ENCODE measurements at places on chromosomes 11 and 22. TPM values are rescaled to one million over a fixed set of nuclear protein-coding genes. Genes with fewer than 3 reads are reported as not detected.

GRCh38 chr11:32198053-32198452 is 107.2 kb downstream of the RCN1 start:
- no peak for DNase-seq

DNA sequence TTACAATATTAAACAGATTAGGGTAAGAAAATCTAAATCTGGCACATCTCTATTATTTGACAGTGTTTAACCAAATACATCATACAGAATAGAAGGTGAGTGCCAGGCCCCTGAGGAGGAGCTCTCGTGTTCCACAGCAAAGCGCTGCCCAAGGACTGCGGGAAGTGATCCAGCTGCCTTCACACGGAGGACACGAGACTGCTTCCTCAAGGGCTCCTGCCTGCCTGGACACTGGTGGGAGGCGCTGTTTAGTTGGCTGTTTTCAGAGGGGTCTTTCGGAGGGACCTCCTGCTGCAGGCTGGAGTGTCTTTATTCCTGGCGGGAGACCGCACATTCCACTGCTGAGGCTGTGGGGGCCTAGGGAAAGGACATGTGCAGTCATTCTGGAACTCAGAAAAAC is 71.1 kb downstream of the NCAPD3 start:
- DNase-seq, result no peak

The MUC5B gene
- 3.7 TPM for total RNA-seq

The FAM83F gene
- total RNA-seq, result 1.6 TPM

The BAIAP2L2 gene
- 0.79 TPM for total RNA-seq

The OR51I1 gene
- not detected for total RNA-seq

The CCND1 gene
- 78.5 TPM for total RNA-seq

- DNase-seq, result no peak
These were observed 61.1 kb upstream of the CD44 start for GRCh38 chr11:35077709-35078469.

DNA sequence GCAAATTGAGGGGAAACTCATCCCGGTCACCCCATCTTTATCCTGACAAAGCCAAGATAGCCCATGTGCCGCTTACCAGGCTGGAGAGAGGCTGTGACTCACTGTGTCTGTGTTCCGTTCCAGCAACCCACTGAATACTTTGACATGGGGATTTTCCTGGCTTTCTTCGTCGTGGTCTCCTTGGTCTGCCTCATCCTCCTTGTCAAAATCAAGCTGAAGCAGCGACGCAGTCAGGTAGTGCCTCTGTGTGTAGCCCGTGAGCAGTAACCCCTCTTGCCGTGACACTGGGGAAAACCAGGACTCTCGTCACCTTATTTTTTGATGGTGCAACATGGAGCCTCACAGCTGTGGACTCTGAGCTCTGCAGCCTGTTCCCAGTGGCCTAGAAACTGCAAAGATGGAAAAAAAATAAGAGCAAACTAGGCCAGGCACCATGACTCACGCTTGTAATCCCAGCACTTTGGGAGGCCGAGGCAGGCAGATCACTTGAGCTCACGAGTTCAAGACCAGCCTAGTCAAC is 16.9 kb downstream of the C22orf31 start:
- DNase-seq, result peak; percentile 64

The CDON gene
- 4.1 TPM for total RNA-seq

GRCh38 chr22:47102081-47102480 is 339.6 kb downstream of the TBC1D22A start:
- no peak for DNase-seq

DNA sequence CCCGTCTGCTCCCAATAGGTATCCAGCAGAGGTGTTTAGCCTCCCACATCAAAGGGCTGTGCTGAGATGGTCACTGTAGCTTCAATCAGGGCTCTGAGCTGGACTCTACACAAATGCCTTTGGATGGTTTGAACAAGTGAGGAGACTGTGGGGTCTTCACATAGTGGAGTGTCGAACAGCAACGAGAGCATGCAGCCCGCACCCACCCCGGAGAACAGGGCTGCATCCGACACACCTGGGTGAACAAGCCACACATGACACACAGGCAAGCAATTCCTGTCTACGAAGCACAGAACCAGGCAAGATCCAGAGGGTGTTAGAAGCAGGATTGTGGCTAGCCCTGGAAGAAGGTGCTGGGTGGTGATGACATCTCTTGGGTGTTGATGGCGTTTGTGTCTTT is 58.0 kb upstream of the FGF3 start:
- peak; percentile 28 for DNase-seq

GRCh38 chr11:73795925-73796632 is 8.4 kb downstream of the MRPL48 start:
- DNase-seq, result no peak

- no peak for DNase-seq
These were observed 75.0 kb upstream of the TENM4 start for GRCh38 chr11:79515781-79516180.

- DNase-seq, result no peak
These were observed 311.0 kb downstream of the SBF2 start for GRCh38 chr11:9982796-9983579.

DNA sequence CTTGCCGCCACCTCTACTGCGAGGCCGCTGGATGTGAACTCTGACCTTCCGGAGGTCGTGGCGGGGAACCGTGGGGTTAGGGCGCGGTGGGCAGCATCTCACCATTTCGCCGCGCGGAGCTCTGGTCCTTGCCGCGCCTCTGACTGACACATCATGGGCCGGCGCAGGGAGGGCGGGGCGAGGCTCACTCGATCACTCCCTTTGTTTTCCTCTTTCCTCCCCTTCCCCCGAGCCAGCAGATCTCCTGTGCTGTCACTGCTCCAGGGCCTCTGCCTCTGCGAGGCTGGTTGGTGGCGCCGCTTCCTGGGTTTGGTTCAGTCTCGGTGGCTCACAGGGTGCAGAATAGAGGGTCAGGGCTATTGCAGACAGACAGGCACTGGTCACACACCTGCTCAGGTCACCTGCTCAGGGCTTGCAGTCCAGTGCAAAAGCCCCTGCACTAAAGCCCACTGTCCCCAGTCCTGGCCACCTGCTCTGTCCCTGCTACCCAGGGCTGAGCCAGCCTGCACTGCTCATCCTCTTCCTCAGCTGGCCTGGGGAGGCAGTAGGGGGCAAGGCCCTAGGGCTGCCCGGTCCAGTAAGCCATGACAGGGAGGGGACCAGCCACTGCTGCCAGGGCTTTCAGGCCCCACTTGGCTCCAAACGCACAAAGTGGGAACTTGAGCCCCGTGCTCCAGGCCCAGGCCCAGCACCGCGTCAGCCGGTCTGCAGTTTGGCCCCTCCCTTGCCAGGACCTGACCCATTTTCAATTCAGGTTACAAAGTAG is 36.2 kb downstream of the PISD start:
- DNase-seq, result no peak

DNA sequence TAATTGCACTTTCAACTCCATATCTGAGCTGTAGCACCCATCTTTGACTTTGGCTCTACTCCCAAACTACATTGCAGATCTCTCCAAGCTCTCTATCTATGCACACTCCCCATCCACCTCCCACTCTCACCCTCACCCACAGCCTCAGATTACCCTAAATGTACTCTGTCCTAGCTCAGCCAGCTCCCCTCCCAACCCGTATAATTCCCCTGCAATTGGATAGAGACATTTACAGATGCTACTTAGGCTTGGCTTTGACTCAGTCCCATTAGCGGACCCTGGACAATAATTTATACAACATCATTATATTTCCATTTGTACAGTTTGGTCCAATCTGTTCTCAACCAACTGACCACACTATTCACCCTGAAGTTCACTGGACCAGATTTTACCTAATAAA is 338.9 kb upstream of the ANO3 start:
- DNase-seq, result no peak

The TRIM49 gene
- total RNA-seq, result not detected

DNA sequence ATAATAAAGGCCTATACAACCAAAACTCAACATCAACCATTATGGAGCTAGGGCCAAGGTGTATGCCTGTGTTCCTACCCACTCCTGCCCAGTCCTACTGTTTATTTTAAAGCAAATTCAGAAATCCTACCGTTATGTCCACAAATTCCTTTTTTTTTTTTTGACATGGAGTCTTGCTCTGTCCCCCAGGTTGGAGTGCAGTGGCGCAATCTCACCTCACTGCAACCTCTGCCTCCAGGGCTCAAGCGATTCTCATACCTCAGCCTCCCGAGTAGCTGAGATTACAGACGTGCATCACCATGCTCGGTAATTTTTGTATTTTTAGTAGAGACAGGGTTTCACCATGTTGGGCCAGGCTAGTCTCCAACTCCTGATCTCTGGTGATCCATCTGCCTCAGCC is 3.1 kb upstream of the CPT1A start:
- peak; percentile 65 for DNase-seq

The ABTB2 gene
- 9.7 TPM for total RNA-seq

- no peak for DNase-seq
These were observed 1.4 kb downstream of the TMX2 start for GRCh38 chr11:57713835-57714234.

The SCT gene
- total RNA-seq, result not detected

- DNase-seq, result no peak
These were observed 54.2 kb downstream of the WT1 start for GRCh38 chr11:32381179-32381578.

DNA sequence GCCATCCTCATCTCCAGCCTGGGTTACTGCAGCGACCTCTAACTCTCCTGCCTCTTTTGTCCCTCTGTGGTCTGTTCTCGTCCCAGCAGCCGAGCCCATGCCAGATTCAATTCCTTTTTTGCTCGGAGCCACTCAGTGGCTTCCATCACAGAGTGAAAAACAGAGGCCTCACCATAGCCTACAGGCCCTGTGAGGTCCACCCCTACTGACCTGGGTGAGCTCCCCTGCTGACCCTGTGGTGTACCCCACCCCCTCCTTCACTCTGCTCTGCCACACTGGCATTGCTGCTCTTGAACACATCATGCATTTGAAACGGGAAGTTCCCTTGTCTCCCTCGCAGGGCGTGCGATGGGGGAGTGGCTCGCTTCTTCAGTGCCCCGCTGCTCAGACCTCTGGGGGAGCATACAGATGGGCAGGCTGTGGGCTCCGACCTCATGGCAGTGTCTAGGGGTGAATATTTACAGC is 2.1 kb downstream of the AIP start:
- DNase-seq, result no peak

The P2RY2 gene
- total RNA-seq, result 2.7 TPM

GRCh38 chr22:35905894-35906293 is 122.7 kb downstream of the RBFOX2 start:
- DNase-seq, result no peak

DNA sequence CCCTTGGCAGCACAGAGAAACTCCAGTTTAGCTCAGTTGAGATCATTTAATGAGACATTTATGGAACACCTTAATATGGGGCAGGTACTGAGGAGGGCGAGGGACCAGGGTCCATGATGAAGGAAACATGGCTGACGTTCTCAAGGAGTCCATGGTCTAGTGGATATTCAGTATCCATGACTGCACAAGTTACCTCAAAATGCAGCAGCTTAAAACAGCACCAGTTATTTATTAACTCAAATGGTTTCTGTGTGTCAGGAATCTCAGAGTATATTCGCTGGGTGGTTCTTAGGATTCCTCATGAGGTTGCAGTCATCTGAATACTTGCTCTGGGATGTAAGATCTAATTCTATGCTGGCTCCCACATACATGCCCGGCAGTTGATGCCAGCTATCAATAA is 346.8 kb downstream of the LARGE1 start:
- DNase-seq, result no peak

DNA sequence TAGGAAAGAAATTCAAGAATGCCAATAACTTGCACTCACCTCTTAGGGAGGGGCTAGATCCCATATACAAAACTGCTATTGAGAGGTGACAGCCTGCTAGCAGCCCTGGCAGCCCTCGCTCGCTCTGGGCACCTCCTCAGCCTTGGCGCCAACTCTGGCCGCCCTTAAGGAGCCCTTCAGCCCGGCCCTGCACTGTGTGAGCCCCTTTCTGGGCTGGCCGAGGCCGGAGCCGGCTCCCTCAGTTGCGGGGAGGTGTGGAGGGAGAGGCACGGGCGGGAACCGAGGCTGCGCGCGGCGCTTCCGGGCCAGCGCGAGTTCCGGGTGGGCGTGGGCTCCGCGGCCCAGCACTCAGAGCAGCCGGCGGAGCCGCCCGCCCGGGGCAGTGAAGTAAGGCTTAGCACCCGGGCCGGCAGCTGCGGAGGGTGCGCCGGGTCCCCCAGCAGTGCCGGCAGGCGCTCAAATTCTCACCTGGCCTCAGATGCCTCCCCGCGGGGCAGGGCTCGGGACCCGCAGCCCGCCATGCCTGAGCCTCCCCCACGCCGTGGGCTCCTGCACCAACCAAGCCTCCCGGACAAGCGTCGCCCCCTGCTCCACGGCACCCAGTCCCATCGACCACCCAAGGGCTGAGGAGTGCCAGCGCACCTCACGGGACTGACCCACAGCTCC is 329.9 kb downstream of the FAM181B start:
- DNase-seq, result no peak

- DNase-seq, result no peak
These were observed 50.0 kb downstream of the LRRC74B start for GRCh38 chr22:21095773-21096107.

DNA sequence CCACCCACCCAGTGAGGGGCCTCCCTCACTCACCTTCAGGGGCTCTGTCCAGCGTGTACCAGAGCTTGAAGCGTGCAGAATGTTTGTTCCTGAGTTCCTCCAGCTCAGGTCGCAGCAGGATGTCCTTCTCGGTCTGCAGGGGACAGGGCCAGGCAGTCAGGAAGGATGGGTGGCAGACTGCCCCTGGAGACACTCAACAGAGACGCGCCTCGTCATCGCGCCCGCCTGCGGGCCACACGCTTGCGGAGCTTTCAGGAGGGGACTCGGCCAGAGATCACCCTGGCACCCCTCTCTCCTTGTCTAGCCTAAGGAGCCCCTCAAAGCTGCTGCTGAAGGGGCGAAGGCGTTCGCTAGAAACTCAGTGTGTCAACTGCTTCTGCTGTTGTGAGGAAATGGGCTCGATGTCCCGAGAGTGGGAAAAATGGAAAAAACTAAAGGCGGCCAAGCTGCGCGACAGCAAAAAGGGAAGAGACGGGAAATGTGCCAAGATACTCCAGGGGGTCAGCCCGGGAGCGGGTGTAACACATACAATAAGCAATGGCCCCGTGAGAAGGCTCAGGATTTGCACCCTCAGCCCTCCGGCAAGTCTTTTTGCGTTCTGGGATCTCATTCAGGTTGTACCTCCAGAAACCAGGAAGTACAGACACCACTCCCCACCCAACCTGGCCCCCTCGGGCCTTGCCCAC is 9.2 kb upstream of the POLDIP3 start:
- no peak for DNase-seq

DNA sequence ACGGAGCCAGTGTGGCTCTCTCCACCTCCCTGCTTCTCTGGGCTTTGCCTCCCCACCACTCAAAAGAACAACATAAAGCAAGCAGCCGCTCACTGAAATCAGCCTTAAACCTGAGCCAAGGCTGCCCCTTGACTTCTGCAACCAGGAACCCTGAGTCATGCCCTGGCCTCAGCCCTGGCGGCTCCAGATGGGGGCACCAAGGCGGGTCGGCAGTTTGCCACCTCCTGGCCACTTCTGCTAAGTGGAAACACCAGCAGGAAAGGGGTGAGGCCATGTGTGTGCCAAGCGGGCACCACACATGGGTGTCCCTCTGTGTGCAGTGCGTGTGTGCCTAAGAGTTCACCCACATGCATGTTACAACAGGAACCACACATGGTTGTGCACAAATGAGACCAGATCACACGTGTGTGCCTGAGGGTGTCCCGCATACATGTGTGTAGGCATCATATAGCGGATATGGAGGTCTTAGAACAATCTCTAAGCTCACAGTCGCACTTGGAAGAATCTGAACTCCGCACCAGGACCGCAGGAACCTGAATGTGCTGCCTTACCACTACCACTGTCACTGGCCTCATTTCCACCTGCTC is 221.2 kb downstream of the MN1 start:
- DNase-seq, result no peak

The MIF gene
- 417 TPM for total RNA-seq

The CLCF1 gene
- total RNA-seq, result 3.8 TPM

GRCh38 chr11:111170761-111171379 is 74.7 kb upstream of the POU2AF2 start:
- no peak for DNase-seq
